Stimulated activated naive B cell treated with anti-CD40 and anti-IgM and Interleukin-4, amounts not matched to agents 10 μg/mL and 1 μg/mL and 100 μg/mL, for 72 hours (primary cell): ENCODE measurements at places on chromosomes 7 and 10.

DNA sequence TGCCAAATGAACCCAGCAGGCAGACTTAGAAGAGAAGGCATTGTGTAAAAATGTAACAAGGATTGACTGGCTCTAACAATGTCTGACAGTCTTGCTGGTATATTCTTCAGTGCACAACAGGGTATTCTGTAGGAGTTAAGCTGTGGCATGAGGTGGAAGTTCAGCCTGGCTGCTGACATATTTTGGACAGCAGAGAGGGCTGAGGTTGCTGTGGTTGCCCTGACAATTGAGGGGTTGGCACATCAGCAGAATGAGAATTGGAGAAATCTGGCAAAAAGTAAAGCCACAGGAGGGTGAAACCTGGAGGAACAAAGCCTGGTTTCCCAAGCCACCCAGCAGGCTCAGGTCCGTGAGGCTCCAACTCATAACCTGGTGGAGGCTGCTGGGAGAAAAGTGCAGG lies 220.2 kb downstream of the JAZF1 start:
- no peak for DNase-seq

DNA sequence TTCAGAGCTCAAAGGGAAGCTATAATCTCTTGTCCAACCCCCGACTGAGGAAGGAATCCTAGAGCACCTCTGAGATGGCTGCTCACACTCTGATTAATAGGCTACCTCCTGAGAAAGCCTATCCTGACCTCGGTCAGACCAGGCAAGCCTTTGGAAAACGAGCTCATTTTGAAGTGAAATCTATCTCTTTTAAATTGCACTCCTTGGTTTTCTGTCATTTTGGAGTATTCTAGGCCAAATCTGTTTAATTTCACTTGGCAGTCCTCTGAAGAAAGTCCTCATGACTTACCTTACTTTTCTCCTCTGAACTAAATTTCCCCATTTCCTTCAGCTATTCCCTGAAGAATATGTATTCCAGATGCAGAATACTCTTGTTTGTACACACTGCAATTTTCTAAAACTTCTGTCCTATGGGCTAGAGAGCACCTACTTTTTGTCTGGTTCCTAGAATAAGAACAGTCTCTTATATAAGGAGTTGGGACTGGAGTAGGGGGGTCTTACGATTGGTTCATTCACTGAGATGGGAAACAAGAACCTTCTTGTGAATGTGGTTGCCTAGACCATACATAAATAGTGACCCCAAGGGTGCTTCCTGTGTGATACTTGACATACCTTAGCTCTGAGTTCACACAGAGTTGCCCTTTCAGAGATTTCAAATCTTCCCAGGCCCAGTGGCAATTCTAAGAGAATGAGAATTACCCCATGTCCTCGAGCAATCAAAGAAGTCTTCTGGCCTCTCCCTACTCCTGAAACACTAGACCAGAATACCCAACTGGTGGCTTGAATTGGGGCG lies 31.9 kb upstream of the HPS1 start:
- DNase-seq = no peak

DNA sequence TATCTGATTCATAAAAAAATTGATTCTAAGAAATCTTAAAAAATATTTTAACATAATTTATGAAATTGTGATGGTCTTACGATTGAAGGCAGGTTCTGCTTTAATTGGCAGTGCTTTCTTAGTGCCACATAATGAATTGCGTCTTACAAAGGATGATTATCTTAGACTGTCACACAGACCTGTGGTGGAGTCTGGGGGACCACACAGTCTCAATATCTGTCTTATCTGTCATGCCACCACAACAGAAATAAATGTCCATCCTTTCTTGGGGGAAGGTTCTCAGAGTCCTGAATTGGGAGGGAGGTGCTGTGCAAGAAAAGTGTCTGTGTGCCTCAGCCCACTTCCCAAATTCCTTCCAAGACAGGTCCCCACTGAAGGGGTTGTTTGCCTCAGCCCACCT lies 34.0 kb downstream of the ZDHHC6 start:
- no peak for DNase-seq

DNA sequence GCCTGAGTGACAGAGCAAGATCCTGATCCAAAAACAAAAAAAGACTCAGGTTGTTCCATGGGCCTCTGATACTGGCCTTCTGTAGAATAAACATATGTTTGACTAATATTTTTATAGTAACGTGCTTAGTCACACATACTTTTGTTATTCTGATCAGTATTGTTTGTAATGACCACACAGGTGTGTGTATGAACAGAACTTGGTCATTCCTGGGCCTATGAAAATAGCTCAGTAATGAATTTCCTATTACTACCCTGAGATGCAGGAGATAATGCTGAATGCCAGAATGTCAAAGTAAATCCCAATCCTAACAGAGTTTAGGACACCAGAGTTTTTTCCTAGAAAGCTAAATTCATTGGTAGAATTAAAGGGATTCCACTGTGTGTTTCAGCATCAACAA lies 108.7 kb downstream of the DOCK4 start:
- DNase-seq = no peak

GRCh38 chr10:110737886-110738634 lies 93.9 kb downstream of the RBM20 start:
- no peak for DNase-seq

- DNase-seq = no peak
These were observed 7.2 kb downstream of the TMEM120A start for GRCh38 chr7:75987026-75987804.

DNA sequence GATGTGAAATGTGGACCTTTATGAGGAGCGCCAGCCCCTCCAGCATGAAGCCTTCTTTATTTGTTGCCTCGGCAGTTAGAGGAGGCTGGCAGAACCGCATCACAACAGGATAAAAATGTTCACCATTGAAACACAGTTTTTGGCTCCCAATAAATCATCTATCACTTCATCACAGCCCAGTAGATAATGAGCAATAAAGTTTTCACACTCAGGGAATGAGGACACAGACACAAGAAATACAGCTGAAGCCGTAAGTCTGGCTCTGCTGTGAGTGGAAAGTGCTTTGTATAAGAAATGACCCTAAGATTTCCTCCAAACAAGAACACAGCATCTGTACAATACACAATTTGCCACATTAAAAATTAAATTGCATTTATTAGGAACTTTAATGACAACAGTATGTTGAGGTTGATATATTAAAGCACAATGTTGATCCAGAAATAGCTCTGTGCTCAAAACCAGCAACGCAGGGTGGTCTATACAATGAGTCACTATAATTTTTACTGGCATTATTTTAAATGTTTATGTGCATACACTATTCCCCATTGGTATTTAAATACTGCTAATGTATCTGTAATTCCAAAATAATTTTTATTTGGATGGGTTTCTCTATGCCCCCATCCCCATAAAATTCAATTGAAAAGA lies 301.8 kb upstream of the MGMT start:
- DNase-seq = no peak

GRCh38 chr7:16840094-16840493 lies 35.3 kb upstream of the AGR2 start:
- no peak for DNase-seq

DNA sequence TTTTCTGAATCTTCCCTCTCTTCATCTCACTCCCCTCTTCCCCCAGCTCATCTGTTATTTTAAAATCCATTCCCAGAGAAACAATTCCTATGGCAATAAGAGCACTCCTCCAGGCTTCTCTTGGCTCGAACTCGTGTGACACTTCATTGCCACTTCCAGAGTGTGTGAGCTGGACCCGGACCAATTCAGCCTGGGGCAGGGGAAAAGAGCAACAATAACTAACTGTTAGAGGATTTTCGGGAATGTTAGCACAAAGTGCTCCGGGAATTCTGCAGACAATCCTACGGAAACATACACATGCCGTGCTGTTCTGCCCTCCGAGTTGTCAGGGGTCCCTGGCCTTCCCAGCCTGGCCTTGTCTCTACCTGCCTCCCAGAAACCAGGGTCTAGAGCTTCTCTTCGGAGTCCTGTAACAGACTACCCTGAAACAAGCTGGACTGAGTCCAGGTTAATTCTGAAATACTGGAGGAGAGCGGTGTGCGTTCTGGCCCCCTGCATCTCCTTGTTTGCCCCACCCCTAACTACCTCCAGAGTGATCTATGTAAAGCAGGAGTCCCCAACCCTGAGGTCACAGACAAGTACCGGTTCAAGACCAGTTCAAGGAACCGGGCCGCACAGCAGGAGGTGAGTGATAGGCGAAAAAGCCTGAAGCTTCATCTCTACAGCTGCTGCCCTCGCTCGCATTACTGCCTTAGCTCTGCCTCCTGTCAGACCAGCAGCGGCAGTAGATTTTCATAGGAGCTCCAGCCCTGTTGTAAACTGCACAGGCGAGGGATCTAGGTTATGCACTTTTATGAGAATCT lies 11.3 kb downstream of the COL26A1 start:
- DNase-seq = no peak

DNA sequence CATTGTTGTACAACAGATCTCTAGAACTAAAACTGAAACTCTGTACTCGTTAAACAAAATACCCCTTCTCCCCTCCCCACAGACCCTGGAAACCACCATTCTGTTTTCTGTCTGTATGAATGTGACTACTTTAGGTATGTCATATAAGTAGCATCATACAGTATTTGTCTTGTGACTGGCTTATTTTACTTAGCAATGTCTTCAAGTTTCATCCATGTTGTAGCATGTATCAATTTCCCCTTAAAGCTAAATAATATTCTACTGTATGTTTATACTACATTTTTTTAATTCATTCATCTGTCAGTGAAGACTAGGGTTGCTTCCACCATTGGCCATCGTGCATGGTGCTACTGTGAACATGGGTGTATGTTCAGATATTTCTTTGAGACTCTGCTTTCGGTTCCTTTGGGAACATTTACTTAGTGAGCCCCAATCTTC lies 71.2 kb upstream of the RPA3 start:
- DNase-seq = no peak

GRCh38 chr7:106599343-106599698 lies 61.6 kb downstream of the CCDC71L start:
- no peak for DNase-seq

GRCh38 chr7:27705200-27705594 lies 34.8 kb upstream of the TAX1BP1 start:
- DNase-seq = no peak

DNA sequence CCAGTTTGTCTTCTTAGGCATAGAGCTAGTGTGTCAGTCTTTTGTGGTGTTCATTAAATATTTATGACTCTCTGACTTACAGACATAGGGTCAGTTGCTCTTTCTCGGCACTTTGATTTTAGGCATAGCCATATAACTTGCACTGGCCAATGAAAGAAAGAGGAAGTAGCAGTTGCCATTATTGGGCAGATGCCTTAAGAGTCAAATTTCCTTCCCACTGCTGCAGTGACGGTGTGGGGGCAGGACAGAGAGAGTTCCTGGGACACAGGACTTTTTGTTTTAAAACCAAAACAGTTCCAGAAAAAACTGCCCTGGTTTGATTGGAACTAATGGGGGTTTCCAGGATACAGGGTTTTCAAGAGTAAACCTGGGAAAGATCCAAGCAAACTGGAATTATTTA lies 60.2 kb upstream of the PHF14 start:
- DNase-seq = no peak

GRCh38 chr10:50572017-50572491 lies 51.7 kb downstream of the SGMS1 start:
- no peak for DNase-seq

GRCh38 chr7:5225616-5226290 lies 35.7 kb downstream of the WIPI2 start:
- DNase-seq = no peak

DNA sequence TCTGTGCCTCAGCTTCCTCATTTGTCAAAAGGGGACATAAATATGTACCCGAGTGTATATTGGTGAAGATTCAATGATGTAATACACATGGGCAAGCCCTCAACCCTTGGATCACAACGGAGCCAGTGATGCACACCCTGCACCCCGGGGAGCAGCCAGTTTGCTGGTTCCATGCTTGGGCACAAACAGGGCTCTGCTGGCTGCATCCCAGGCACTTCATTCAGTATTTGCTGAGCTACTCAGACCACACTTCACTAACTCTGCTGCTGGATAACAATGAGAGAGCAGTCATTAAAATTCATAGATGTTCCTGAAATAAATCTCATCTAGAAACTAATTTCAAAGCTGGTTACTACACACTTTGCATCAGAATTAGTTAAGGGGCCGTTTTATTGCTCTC lies 72.0 kb downstream of the SCRN1 start:
- no peak for DNase-seq

- no peak for DNase-seq
These were observed at the start of gene IGF2BP3 for GRCh38 chr7:23470330-23471105. Gene IGF2BP3, minus strand, starts transcription at chr7:23470491. Its CDS starts 381 bp downstream, at chr7:23470110.
